Testis (tissue), 5 donors: ENCODE measurements at places on chromosomes 3 and 15. TPM values are rescaled to one million over a fixed set of nuclear protein-coding genes. Genes with fewer than 3 reads are reported as not detected.

ATP13A5 gene
- 0.25 TPM for total RNA-seq

GRCh38 chr15:47477341-47477740 is 240.0 kb upstream of the SEMA6D start:
- H3K27ac ChIP-seq: no peak overlapping the region
- no peaks in the 10 kb centered on the region for H3K27me3 ChIP-seq
- H3K4me1 ChIP-seq: no peaks in the 10 kb centered on the region
- H3K36me3 ChIP-seq: no peaks in the 10 kb centered on the region

ABI3BP gene
- total RNA-seq: 25.0 TPM

CALML4 gene
- 10.4 TPM for total RNA-seq

ALCAM gene
- total RNA-seq: 8.3 TPM
